ENCODE measurements at places on chromosomes 4 and X. TPM values are rescaled to one million over a fixed set of nuclear protein-coding genes. Genes with fewer than 3 reads are reported as not detected.
A peak's percentile ranks its signal among the peaks of the same experiment; 100 is the strongest.

SLC7A11 gene
- total RNA-seq: 0.21 TPM

GJB1 gene
- 17.6 TPM for total RNA-seq

MAB21L2 gene
- total RNA-seq: not detected

SASH3 gene
- total RNA-seq: 10.5 TPM

BCORL1 gene
- 9.6 TPM for total RNA-seq

F11 gene
- total RNA-seq: 2.0 TPM

HOPX gene
- 0.63 TPM for total RNA-seq

HHIP gene
- total RNA-seq: 0.60 TPM

MMAA gene
- total RNA-seq: 3.8 TPM

PRAF2 gene
- total RNA-seq: 21.0 TPM

SCML2 gene
- total RNA-seq: 0.66 TPM

- H3K4me1 ChIP-seq: no peaks in the 10 kb centered on the region
- no peaks in the 10 kb centered on the region for H3K36me3 ChIP-seq
- peak; percentile 94 for DNase-seq
- H3K4me3 ChIP-seq: no peak overlapping the region
- no peaks in the 10 kb centered on the region for H3K27me3 ChIP-seq
Measured at GRCh38 chr4:81466841-81467671, 4.7 kb downstream of the RASGEF1B start.

DNA sequence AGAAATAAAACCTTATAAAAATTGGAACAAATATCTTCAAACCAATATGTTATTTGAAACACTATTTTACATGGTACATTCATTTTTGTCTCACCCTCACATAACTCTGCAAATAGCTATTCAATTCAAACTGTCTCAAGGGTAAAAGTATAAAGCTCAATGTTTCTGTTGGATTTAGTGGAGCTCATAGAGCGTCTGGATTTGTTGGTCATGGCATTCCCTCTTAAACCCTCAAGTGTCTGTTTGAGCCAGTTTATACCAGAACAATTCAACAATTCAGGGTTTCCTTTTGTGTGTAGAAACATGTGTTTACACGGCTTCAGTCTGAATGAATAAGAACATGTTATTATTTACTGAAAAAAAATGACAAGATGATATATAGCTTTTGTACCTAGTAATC is 161.6 kb downstream of the PCDH18 start:
- no peak overlapping the region for H3K27ac ChIP-seq
- no peak overlapping the region for H3K4me3 ChIP-seq
- H3K27me3 ChIP-seq: no peaks in the 10 kb centered on the region

DNA sequence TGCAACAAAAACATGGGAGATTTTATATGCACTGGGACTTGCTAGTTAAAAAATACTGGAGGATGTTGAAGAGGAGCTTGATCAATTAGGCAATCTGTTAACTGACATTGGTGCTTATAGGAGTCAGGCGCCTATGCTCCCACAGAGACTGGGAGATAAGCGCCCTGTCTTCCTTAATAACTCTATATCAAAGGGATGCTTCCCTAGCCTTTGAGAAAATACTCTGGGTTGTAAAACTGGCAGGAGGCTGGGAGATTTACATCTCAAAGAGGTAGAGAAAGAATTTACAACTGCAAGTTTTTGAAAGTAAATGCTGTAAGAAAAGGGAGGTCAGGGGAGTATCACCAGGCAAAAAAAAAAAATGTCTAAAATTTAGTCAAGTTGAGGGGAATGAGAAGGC is 325.4 kb downstream of the PCDH10 start:
- no peaks in the 10 kb centered on the region for H3K27me3 ChIP-seq
- no peak overlapping the region for H3K4me3 ChIP-seq
- no peak overlapping the region for H3K27ac ChIP-seq
- no peak for DNase-seq

GRCh38 chrX:20319054-20319453 is 52.3 kb upstream of the RPS6KA3 start:
- H3K4me3 ChIP-seq: no peak overlapping the region
- H3K36me3 ChIP-seq: no peaks in the 10 kb centered on the region
- DNase-seq: no peak

- no peaks in the 10 kb centered on the region for H3K4me1 ChIP-seq
- no peaks in the 10 kb centered on the region for H3K27me3 ChIP-seq
- no peak overlapping the region for H3K4me3 ChIP-seq
- no peak overlapping the region for H3K27ac ChIP-seq
- no peaks in the 10 kb centered on the region for H3K36me3 ChIP-seq
Measured at GRCh38 chrX:916230-916599, 285.6 kb downstream of the SHOX start.

- H3K27me3 ChIP-seq: peaks cover 7% of the 10 kb centered on the region
- no peak for DNase-seq
- no peak overlapping the region for H3K4me3 ChIP-seq
- no peaks in the 10 kb centered on the region for H3K4me1 ChIP-seq
- H3K27ac ChIP-seq: no peak overlapping the region
Measured at GRCh38 chrX:100913111-100913510, 15.6 kb downstream of the XKRX start.

GRCh38 chr4:123246085-123246484 is 150.5 kb upstream of the SPRY1 start:
- H3K27me3 ChIP-seq: no peaks in the 10 kb centered on the region
- DNase-seq: no peak
- peaks cover 3% of the 10 kb centered on the region for H3K4me1 ChIP-seq
- no peak overlapping the region for H3K4me3 ChIP-seq
- no peak overlapping the region for H3K27ac ChIP-seq
- no peaks in the 10 kb centered on the region for H3K36me3 ChIP-seq

DNA sequence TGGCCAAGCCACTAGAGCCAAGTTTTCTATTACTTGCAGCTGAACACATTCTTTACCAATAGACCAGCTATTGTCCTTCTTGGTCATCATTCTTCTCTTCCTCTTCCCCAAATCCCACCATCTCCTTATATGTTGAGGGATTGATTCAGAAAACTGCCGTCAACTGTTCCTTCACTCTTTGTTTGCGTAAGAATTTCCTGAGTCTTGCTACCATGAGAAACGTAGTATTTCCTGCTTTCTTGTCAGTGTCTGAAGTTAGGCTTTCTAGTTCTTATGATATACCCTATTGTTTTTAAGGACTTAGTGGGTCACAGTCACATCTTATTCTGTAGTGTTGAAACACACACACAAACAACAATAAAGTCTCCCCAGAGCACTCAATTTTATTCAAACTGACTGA is 20.1 kb downstream of the IGFBP7 start:
- H3K27me3 ChIP-seq: no peaks in the 10 kb centered on the region
- no peaks in the 10 kb centered on the region for H3K36me3 ChIP-seq
- DNase-seq: no peak
- H3K27ac ChIP-seq: no peak overlapping the region
- no peaks in the 10 kb centered on the region for H3K4me1 ChIP-seq

DNA sequence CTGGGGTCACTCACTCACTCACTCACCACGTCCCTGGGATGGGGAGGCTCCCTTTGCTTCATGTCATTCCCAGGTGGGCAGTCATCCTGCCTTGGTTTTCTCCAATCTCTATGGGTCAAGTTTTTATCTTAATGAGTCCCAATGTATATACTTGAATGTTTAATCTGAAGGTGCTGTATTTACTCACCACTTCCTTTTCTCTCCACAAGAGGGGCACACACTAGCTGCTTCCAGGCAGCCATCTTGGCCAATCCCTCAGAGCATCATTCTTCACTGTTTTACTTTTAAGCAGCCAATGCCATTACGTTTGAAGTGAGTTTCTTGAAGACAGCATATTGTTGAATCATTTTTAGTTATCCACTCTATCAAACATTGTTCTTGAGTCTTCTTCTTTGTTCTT is 153.4 kb upstream of the ARSJ start:
- H3K4me3 ChIP-seq: no peak overlapping the region
- H3K27ac ChIP-seq: no peak overlapping the region
- no peaks in the 10 kb centered on the region for H3K27me3 ChIP-seq
- no peaks in the 10 kb centered on the region for H3K36me3 ChIP-seq

- no peak for DNase-seq
- H3K27me3 ChIP-seq: no peaks in the 10 kb centered on the region
- no peak overlapping the region for H3K4me3 ChIP-seq
- no peaks in the 10 kb centered on the region for H3K36me3 ChIP-seq
- no peak overlapping the region for H3K27ac ChIP-seq
Measured at GRCh38 chr4:118270492-118270891, 82.3 kb downstream of the PRSS12 start.

- H3K4me3 ChIP-seq: no peak overlapping the region
- no peaks in the 10 kb centered on the region for H3K27me3 ChIP-seq
- DNase-seq: no peak
- no peaks in the 10 kb centered on the region for H3K4me1 ChIP-seq
- no peak overlapping the region for H3K27ac ChIP-seq
- no peaks in the 10 kb centered on the region for H3K36me3 ChIP-seq
Measured at GRCh38 chr4:27360790-27361267, 500.2 kb downstream of the STIM2 start.

GRCh38 chr4:124997124-124997523 is 284.6 kb upstream of the ANKRD50 start:
- peaks cover 6% of the 10 kb centered on the region for H3K4me1 ChIP-seq
- no peak for DNase-seq
- peak overlapping the region; percentile 71 for H3K27ac ChIP-seq

DNA sequence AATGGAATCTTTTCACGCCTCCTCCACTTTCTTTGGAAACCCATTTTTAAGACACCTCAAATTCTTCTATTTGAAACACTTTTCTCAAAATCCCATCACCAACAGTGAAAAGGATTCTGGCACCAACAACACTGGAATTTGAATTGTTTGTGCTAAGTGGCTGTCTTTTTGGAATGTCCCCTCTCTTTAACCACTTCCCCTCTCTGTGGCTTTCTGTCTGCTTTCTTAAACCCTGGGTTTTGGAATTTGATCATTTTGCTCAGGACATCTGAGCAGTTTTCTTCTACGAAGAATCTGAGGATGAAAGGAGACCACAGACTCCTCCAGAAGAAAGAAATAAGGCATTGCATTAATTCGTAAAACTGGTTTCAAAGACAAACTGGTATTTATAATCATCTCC is 89.0 kb downstream of the MXRA5 start:
- no peaks in the 10 kb centered on the region for H3K36me3 ChIP-seq
- no peak for DNase-seq
- H3K4me1 ChIP-seq: no peaks in the 10 kb centered on the region
- H3K27ac ChIP-seq: no peak overlapping the region

DNA sequence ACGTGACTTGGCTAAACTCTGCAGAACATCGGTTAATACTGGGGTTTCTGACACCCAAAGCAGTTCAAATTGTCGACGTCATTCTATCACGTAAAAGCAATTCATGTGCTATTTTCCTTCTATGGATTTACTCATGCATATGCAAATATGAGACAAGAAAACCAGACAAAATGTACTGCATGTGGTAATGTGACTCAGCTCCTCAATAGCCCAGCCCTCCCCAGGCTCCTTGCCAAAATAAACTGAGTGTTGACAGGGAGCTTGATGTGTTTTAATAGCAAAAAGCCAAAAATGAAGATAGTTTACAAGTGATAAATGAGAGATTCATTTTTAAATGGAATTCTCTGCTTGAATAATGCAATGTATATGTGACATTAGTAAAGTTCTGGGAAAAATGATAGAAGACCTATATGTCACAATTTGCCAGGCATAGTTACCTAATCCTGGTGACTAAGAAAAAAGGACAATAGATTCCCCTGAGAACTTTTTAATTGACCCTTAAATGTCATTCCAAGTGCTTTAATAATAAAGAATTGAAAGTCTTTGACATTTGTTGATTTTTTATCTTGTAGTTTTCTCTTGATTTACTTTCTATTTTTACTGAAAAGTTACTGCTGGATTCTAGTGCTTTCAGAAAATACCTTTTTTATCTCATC is 1700.6 kb upstream of the TENM3 start:
- no peaks in the 10 kb centered on the region for H3K27me3 ChIP-seq
- no peak for DNase-seq
- H3K4me1 ChIP-seq: no peaks in the 10 kb centered on the region
- H3K4me3 ChIP-seq: no peak overlapping the region

Measured in tibial nerve (tissue), 4 donors.